Stimulated activated CD8-positive, alpha-beta memory T cell treated with anti-CD3 and anti-CD28 coated beads, Interleukin-2, amount 100 ng/mL, for 48 hours (primary cell): ENCODE measurements at places on chromosomes 11 and 22.

GRCh38 chr11:71251151-71251721, 1.1 kb downstream of the SHANK2 start:
- no peak for DNase-seq

- no peak for DNase-seq
These were observed 11.6 kb downstream of the ELF5 start for GRCh38 chr11:34501949-34502348.

- no peak for DNase-seq
These were observed 2.1 kb upstream of the DRD2 start for GRCh38 chr11:113477321-113477720.

- DNase-seq, result no peak
These were observed 4.9 kb upstream of the TMEM132A start for GRCh38 chr11:60919320-60919719.

DNA sequence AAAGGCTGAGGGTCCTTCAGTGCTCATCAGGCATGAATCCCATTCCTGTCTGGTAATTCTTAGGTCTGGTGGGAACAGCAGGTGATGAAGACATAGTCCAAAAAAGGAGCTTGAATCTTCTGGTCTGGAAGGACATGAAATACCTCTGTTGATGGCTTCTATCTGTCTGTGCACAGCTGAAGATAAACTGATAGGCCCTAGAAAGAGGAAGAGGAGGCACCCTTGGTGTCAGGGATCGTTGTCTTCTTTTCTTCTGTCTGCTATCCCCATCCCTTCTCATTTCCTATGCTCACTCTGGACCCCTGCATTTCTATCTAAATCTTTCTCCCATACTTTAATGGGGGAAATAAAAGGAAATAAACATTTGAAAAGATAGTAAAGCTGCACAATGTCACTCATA, 9.4 kb downstream of the AGBL2 start:
- DNase-seq, result no peak

GRCh38 chr22:46732513-46732912, 5.5 kb downstream of the CERK start:
- no peak for DNase-seq

GRCh38 chr22:41929418-41929810, 2.8 kb upstream of the TNFRSF13C start:
- DNase-seq, result no peak

DNA sequence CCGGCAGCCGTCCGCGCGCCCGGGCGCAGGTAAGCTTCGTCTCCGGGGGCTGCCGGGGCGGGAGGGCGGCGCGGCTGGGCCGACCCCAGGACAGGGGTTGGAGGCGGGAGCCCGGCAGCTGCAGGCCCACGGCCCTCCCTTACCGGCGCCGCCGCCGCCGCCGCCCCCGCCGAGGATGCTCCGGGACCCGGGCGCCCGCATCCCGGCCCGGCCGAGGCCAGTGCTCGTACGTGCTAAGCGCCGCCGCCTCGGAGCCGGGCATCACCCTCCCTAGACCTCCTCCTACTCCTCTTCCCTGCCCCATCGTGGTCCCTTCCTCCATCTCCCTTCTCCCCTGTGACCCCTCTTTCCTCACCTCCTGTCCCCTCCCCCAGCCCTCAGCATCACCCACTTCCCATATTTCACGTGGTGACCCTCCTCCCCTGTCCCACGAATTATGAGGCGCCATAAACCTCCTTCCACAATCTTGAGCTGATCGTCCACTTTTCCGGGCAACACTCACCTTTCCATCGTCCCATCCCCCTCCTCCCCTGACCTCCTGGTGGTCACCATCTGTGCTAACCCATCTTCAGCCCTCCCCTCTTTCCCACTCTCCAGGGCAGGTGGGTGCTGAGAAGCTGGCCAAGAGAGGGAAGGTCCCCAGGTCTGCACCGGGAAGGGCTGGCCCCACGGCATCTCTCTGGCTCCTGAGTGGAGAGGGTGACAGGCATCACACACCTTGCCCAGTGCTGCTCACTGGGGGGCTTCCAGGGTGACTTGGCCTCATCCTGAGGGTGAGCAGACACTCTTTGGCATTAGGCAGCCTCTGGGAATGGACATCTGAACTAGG, 612 bp downstream of the ASPHD2 start:
- no peak for DNase-seq

GRCh38 chr22:23509571-23510302, 70.4 kb downstream of the IGLL1 start:
- no peak for DNase-seq

DNA sequence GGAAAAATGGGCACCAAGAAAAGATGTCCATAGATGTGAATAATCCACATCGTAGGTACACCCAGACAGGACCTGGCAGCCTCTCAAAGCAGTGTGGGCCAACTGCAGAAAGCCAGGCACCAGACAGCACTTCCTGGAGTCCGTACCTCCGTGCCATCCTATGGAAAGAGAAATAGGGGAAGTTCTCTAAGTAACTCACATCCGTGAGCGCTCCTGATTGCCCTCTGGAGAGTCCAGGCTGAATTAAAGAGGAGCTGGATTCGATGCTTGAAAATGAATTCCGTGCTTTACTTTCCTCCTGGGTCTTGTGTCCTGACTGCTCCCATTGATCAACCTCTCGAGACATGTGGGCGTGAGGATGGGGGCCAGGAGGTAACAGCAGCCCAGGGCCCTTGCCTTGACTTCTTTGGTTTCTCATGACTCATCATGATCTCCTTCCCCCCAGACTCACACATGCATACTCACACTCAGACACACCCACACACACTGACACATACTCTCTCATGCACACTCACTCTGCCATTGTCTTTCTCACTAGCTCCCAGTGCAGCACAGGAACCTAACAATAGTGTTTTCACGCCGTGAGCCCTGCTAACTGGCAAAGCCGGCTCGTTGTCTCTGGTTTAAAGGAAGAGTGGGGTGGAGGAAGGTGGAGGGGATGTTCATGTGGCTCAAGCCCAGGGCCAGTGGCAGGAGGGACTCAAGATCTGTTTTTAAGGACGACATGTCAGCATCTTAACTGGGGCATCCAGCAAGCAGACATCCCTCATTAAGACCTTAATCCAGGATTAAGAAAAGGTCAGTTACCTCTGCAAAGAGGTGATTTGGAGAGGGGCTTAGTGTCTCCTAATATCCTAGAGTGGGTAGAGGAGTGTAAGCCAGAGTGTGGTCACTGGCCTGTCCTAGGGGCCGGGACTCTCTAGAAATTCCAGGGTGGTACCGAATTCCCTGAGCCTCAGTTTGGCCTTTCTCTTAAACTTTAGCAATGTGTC, 104.2 kb downstream of the SCN3B start:
- no peak for DNase-seq

- no peak for DNase-seq
These were observed 108.2 kb downstream of the ETS1 start for GRCh38 chr11:128479144-128479543.

- no peak for DNase-seq
These were observed 30.6 kb upstream of the QSER1 start for GRCh38 chr11:32861850-32862577.

- no peak for DNase-seq
These were observed 29.5 kb upstream of the MYH9 start for GRCh38 chr22:36417281-36417686.

DNA sequence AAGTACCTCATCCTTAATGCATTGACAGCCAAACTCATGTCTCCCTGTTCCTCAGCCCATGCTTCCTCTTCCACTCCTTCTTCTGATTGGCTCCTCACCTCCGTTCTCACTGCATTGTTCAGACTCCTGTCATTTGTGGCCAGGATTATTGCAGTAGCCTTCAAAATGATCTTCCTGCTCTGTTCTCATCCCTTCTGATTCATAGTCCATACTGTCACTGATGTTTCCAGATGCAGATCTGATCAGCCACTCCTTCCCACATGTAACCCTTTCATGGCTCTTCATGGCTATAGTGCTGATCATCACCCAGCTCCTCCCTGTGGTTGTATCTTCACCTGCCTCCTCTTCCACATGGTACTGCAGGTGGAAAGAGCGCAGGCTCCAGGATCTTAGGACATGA, 71.7 kb downstream of the DEPDC5 start:
- no peak for DNase-seq

DNA sequence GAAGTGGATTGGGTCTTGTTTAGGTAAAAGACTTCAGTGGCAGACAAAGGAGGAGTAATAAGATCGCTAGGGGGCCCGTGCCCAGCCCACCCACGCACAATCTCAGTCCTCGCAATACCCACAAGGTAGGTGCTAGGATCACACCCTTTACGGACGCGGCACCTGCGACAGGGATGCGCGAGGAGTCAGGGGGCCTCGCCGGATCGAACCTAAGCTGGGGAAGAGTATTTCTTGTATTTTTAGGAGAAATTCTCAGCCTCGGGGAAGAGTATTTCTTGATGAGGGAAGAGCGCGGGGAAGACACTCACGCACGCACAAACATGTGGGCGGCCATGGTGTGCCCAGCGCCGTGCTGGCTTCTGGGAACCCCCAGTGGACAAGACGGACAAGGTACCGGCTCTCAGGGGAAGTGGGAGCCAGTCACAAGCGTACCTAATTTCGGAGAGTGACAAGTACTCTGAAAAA, 745 bp upstream of the FAM118A start:
- no peak for DNase-seq

DNA sequence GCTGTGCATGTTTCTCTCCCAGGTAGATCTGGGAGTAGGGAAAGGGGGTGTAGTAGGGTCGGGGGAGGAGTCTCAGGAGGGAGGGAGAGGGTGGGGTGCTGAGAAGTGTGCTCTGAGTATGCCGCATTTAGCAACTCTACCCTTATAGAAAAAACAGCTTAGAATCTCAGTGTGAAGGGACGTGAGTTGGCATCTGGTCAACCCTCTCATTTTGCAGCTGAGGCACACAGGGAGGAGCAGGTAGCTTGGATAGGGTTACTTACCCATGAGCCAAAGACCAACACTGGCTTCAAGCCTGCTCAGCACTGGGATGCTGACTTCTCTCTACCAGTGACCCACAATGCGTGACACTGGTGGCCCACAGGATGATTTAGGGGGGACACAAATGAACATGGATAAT, 95.9 kb downstream of the FBXO7 start:
- no peak for DNase-seq
